ENCODE measurements at places on chromosomes 7 and 10.

DNA sequence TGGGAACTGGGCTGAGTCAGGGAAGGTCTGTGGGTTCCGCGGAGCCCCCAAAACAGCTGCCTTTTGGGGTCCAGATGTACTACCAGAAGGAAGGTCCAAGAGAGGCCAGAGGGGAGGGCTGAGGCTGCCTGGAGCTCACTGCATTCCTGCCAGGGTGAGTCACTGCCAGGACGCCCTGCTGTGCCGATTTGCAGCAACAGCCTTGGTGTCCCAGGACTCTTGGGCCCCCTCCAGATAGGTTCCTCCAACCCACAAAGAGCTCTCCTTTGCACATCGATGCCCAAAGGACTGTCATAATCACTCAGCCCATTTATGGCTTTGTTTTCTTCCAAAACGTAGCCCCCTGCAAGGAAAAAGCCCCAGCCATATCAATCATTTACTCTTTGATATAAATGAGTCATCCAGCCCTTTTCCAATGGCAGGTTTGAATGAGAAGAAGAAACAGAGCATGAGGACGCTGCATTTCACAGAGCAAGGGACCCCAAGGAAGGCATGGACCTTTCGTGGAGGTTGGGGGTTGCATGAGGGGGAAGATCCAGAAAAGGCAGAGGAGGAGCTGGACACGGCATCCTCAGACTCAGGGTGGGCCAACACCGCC is 32.2 kb upstream of the COL13A1 start:
- no peak for DNase-seq

DNA sequence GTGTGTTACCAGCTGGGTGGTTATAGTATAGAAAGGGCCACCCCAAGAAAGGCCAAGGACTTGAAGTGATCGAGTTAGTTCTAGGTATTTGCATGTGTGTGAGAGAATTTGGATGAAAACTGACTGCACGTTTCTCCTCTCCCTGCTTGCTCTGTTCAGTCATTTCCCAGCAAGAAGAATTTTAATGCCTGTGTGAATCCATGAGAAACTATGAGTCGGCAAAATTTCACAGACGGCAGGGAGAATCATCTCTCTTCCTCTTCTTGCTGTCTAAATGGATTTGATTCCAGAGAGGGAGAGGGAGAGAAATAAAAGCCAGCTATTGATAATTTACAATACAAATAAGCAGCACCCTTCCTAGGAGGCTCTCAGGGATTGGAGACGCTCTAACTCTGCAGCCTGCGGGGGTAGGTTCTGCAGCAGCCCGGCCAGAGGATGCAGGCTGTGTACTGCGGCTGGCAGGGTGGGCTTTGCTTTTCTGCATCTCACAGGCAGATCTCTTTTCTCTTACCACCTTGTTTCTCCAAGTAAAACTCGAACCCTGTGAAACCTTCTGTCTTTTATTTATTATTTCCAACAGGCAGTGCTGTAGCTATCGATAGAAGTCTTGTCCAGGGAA is 183.6 kb downstream of the TCF7L2 start:
- no peak for DNase-seq

DNA sequence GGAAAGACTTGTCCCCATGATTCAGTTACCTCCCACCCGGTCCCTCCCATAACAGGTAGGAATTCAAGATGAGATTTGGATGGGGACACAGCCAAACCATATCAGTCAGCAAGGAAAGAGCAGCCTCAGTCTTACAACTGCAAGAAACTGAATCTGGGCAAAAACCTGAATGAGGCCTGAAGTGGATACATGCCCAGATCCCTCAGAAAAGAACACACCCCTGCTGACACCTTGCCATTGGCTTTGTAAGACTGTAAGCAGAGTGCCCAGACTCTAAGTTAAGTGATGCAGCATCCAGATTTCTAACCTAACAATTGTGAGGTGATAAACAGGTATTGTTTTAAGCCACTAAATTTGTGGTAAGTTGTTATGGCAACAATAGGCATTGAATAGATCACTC is 670.8 kb downstream of the SORCS1 start:
- DNase-seq = no peak

DNA sequence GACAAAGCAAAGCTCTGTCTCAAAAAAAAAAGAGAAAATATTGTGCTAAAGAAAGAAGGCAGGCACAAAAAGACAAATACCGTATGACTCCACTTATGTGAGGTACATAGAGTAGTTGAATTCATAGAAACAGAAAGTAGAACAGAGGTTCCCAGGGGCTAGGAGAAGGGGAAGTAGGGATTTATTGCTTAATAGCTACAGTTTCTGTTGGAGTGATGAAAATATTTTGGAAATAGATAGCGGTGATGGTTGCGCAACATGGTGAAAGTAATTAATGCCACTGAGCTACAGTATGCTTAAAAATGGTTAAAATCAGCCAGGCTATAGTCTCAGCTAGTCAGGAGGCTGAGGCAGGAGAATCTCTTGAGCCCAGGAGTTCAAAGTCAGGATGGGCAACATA is 18.5 kb upstream of the NPFFR1 start:
- no peak for DNase-seq

- DNase-seq = no peak
These were observed 90.9 kb upstream of the NRBF2 start for GRCh38 chr10:63042256-63042655.

DNA sequence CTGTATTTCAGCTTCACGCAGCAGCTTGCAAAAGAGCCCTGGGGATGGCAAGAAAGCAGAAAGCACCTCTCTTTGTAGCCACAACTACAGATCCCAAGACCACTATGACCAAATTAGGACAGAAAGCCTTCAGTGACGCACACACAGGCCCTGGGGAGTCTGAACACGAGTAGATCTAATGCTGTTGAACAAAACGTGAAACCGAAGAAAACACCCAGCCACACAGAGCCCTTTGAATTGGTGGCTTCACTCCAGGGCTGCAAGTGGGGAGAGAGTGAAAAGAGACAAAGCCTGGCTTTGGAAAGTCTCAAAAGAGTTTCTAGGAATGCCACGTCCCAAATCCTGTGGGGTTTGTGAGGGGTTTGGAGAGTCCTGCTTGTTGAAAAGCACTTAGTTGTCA is 28.4 kb downstream of the PLXNA4 start:
- no peak for DNase-seq

DNA sequence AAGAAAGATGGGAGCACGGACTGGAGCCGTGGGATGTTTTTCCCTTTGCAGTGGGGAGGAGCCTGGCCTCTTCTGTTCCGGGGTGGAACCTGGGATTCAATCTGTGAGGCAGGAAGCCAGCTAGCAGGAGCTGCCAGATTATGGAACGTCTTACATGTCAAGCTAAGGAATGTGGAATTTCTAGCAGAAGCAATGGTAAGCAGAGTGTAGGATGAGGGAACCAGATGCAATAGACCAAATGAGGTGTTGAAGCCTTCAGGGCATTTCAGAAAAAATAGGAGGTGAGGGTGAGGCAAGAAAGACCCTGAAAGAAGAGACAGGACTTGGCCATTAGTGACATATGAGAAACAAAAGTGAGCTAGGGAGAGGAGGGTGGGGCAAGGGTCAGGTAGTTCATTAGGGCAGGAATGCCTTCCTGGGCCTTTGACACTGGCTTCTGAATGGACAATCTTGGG is 105.5 kb downstream of the CHN2 start:
- no peak for DNase-seq

- DNase-seq = no peak
These were observed 32.8 kb downstream of the GSAP start for GRCh38 chr7:77383333-77383740.

DNA sequence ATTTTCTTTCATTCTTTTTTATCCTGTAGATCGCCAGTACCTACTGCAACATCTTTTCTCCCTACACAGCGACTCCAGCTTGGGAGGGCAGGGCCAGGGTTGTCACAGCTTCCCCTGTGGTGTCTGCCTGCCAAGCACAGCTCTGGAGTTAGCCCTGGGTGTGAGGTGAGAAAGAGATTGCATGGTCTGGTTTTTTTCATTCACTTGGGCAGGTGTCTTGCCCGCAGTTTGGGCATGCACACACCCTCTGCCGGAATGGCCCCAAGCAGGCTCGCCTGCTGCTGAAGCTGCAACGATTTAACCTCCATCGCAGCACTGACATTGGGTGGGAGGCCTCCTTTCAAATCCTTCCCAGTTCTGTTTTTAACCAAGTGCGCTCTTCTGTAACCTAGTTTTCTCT is 132.8 kb downstream of the WNT2 start:
- DNase-seq = no peak

DNA sequence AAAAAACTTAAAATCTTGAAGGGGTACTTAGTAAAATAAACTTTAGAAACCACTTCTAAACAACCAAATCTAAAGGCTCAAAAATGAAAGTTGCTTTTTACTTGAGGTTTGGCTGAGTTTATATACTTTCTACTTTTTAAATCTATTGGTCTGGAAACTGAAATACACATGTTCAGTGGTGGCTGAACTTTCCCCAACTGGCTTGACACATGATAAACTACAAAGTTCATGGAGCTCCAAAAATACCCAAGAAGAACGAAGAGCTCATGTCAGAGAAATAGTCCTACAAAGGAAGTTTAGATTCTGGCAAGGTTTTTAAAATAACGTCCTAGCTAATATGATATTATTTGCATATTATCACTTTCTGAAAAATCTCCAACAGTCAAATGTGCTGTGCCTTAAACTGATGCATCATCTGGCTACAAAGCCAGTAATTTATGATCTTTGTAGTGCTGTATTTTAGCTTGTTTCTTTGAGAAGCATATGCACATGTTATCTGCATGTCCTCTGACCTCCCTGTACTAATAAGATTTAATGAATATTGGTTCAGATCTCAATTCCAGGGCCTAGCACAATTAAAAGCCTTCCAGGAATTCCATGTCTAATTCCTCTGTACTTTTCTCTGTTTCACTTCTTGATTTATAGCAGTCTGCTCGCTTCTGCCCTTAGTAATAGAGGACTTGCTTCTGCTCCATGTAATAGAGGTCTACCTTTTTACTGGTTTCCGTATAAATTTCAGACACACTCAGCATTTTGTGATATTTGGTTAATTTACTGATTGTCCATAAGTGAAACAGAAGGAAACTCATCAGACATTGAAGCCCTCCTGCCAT is 28.2 kb downstream of the SEMA3C start:
- no peak for DNase-seq

GRCh38 chr10:11793762-11794479 is 29.2 kb upstream of the PROSER2 start:
- no peak for DNase-seq

- DNase-seq = no peak
These were observed 4.8 kb downstream of the IMPDH1 start for GRCh38 chr7:128404886-128405470.

DNA sequence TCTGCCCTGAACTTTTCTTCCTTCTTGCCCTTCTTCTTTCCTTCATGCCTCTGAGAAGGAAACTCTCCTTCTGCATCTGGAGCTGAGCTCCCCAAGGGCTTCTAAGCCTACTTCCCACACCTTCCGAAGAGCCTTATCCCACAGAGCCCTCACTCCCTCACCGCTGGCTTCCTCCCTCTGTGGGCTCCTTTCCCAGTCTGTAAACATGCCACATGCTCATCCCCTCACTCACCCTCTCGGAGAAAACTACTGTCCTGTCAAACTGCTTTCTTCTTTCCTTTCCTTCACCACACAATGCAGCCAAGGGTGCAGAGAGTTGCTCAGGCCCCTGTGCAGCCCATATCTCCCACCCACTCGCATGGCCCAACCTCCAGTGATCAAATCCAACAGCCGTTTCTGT is 18.1 kb downstream of the ANKRD16 start:
- no peak for DNase-seq

DNA sequence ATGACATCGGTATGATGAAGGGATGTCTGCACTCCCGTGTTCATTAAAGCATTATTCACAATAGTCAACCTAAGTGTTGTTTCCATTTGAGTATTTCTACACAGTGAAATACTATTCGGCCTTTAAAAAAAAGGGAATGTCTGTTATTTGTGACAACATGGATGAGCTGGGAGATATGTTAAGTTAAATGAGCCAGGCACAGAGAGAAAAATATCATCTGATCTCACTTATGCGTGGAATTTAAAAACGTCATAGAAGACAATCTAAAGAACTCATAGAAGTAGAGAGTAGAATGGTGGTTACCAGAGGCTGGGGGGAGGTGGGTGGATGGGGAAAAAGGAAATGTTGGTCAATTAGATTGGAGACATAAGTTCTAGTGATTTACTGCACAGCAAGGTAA is 753.3 kb downstream of the GRM8 start:
- no peak for DNase-seq

DNA sequence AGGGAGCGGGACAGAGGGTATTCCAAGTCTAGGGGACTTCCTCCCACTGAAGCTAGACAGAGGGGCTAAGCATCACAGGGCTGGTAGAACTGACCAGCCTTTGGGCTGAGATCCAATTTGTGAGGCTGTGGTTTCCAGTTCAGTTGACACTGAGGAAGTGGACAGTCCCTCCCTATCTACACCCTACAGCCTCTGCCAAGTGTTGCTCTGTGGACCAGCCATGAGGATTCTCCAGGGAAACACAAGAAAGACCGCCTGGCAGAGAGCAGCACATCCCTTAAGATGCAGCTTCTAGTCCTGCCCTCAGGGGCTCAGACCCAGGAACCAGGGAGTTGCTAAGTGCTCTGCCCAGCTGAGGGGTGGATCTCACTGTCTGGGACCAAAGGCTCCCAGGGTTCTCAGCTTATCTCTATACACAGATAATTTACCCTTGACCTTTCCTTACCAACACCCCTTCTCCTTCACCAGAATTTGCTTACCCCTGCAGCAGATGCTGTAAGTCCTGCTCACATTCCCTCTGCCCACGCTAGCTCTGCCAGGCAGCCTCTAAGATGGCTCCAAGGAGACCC is 252.0 kb downstream of the SKIDA1 start:
- no peak for DNase-seq

GRCh38 chr7:91206361-91206960 is 57.8 kb upstream of the FZD1 start:
- no peak for DNase-seq

DNA sequence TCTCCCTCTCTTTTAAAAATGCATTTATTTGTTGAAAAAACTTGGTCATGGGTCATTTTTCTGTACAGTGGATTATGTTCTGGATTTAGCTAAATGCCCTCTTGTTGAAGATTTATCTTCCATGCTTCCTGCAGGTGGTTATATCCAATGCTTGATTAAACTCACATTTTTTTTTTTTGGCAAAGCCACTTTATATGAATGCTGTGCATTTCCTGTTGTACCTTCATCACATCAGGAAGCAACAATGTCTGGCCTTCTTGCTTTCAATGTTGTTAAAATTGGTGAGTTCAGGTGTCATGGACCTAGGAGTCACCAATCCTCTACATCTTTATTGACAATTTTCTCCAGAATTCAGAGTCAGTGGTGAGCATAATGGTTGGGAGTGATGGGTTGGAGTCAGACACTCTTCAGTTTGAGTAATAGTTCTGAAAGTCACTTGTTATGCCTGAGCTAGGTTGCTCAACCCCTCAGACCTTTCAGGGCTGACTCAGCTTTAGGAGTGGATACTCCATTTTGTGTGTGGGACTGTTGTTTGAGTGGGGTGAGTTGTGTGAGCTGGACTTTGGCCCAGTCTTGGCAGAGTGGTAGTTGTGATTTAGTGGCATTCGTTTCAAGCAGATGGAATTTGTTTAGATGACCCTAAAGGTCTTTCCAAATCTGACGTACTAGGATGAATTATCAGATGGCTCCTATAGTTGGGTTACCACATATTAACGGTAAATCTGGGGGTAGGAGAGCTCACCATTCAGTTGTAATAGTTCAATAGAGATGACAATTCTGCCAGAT is 213.5 kb upstream of the ZNF32 start:
- DNase-seq = no peak
